ENCODE measurements at places on chromosomes 1 and 21.

- DNase-seq, result no peak
Observed at GRCh38 chr1:18710002-18710401, 79.4 kb downstream of the PAX7 start.

- no peak for DNase-seq
Observed at GRCh38 chr1:182875889-182876288, 36.7 kb downstream of the DHX9 start.

GRCh38 chr1:30986755-30987154 is 78.2 kb upstream of the SDC3 start:
- no peak for DNase-seq

- DNase-seq, result no peak
Observed at GRCh38 chr1:204704794-204705492, 19.4 kb upstream of the LRRN2 start.

DNA sequence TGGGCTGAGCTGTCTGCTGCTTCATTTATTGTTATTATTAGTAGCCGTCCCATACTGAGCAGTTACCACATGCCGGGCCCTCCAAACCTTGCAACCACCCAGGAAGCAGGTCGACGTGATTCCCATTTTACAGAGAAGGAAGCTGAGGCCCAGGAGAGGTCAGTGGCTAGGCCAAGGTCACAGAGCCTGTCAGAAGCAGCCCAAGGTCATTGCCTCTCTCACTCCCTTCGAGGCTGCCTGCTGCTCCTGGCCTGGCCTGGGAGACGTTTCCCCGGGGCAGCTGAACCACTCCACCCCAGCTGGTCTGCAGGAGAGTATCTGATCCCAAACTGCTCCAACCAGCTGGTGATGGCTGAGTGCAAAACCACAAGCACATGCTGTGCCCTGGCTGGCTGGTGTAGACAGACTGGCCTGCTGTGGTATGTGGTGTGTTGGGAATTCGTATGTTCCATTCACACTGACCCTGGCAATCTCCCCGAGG is 6.5 kb downstream of the PADI4 start:
- DNase-seq, result no peak

DNA sequence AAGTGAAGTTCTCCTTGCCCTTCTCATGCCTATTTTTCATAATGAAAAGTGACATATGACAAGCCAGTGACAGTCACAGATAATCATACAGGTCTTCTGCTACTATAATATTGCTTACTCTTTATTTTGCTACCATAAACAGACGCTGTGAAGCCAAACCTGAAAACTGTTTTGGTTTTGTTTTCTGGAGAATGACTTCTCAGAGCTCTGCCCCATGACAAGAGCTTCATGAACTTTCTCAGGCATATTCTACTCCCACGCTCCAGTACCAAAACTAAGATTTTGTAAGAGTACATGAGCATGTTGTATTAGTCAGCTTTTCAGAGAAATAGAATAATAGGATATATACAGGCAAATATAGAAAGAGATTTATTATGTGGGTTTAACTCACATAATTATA is 64.3 kb upstream of the VTCN1 start:
- no peak for DNase-seq

DNA sequence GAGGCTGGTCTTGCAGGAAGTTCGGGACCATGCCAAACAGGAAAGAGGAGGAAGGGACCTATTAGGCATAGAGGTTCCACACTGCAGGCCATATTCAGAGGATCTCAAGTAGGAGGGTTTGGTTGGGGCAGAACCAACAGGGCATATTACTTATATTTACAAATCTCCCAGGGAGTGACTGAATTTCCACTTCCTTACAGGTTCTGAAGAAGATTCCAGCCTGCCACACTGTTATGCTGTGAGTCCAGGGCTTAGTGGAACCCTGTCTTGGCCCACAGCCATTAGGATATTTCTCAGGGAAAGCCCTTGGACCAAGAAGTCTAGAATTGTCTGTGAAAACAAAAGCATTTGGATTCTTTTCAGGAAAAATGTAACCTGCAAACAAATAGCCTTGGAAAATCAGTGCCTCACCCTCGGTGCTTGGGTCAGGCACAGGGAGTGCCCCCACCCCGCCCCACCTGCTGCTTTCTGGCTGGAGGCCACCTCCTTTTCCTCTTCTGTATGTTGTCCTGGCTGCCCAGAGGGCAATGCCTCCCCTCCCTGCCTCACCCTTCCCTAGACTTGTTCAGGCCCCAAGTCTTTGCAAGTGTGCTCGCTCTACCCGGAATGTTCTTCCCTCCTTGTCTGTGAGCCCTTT is 41.0 kb upstream of the JUN start:
- no peak for DNase-seq

GRCh38 chr1:101166583-101167120 is 70.2 kb upstream of the S1PR1 start:
- no peak for DNase-seq

DNA sequence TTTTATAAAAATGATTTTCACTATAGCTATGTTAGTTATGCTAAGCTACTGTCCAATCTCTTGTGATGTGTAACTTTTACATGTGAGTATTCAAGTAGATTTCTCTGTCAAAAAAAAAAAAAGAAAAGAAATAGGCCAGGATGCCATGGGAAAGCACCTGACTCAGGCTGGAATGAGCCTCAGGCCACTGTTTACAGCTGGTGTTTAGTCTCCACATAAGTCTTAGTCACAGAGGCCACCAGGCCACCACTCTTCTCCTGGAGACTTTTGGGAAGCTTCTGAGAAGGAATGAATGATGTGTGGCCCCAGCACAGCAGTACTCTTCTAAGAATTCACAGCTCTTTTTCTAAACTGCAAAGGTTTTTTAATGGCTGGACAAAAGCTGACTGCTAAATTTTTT is 48.9 kb downstream of the CHML start:
- DNase-seq, result no peak

- no peak for DNase-seq
Observed at GRCh38 chr1:208309771-208310170, 65.6 kb upstream of the PLXNA2 start.

DNA sequence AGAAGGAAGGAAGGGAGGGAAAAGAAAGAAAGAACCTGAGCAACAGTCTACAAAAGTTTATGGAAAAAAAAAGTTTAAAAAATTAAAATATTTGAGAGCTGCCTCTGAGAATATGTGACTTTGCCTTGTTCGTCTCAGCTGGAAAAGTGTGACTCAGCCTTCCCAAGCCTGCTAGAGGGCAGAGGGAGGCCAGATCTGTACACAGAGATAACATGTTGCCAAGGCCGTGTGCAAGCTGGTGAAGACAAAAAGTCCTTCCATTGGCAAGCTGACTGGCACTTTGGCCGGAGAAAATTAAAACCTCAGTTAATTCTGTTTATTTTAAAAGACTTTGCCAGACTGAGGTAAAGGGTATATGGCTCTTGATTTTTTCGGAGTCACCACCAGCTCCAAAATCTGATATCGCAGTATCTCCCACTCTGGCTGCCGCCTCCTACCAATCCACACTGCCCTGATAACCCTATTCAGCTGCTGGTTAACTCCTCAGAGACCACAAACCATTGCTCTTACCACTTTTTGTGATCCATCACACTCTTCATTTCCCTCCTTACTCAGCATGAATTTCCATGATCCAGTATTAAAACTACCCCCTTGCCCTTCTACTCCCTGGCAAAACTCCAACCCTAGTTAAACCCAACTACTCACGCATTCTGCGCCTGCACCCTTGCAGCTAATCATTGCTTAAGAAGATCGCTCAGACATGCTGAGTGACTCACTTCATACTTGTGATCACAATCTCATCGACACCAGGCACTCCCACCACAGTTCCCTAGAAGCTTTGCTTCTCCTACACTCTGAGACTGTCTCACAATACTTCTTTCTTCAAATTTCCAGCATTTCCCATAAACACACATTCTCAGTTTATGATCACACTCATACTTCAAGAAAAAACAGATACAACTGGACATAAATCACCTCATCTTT is 5.7 kb upstream of the PPP1R15B start:
- DNase-seq, result peak; percentile 39

DNA sequence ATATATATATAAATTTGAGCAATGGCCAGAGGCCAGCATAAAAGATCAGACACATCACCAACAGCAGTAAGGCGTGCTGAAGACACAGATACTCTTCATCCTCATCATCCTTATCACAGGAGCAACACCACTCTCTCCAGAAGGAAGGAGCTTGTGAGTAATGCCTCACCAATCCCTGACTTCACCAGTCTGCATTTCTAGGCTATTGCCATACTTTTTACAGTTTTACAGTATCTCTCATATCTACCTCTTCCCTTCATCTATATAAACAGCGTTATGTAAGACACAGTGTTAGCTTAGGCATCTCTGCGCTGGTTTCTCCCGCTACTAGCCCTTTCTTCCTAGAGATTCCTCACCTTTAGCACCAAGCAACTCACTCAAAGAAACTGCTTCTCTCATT is 2.4 kb upstream of the ABL2 start:
- no peak for DNase-seq

DNA sequence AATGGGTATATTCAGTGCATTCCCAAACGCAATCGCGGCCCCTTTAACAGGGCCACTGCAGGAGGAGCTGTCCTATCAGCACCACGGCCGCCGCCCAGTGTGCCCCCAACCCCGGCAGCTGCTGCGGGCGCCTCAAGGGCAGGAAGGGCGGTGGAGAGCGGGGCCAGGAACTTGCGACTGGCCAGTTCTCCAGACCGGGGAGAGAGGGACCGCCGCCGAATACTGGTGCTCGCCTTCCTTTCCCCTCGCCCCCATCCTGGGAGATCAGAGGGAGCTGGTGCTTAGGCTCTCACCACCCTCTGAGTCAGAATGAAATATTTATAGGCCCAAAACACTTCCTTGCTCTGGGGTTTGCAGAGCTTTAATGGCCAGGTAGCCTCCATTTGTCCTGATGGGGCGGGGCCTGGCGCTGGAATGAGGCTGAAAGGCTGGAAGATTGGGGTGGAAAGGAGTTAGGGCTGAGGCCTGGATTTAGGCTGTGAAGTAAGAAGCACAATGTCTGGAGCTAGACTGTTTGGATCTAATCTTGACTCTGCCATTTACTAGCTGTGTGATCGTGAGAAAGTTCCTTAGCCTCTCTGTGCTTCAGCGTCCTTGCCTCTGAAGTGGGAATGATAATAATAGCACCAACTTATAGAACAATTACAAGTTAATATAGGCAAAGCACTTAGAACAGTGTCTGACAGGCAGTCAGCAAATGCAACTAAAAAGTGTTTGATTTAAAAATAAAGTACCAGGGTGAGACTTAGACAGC is 75.5 kb downstream of the NAV1 start:
- DNase-seq, result no peak

- DNase-seq, result no peak
Observed at GRCh38 chr1:230147253-230148125, 80.5 kb downstream of the GALNT2 start.

GRCh38 chr1:221992427-221992826 is 250.5 kb upstream of the DUSP10 start:
- DNase-seq, result no peak

DNA sequence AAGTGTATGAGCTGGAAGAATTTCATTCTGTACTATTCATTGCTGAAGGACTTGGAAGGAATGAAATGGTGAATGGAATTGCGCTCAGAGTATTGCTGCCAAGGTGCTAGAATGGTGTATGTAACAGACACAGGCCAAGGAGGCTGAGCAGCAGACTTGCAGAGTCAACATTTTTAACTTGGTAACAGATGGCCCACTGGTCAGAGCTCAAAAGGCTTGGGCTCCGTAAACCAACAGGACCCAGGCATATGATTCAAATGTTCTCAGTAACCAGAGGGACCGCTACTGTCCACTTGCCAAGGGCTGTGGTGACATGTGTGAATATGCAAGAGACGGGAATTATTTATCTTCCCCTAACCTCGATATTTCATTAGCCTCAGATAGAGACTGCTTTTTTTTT is 28.8 kb upstream of the PTGFRN start:
- no peak for DNase-seq

DNA sequence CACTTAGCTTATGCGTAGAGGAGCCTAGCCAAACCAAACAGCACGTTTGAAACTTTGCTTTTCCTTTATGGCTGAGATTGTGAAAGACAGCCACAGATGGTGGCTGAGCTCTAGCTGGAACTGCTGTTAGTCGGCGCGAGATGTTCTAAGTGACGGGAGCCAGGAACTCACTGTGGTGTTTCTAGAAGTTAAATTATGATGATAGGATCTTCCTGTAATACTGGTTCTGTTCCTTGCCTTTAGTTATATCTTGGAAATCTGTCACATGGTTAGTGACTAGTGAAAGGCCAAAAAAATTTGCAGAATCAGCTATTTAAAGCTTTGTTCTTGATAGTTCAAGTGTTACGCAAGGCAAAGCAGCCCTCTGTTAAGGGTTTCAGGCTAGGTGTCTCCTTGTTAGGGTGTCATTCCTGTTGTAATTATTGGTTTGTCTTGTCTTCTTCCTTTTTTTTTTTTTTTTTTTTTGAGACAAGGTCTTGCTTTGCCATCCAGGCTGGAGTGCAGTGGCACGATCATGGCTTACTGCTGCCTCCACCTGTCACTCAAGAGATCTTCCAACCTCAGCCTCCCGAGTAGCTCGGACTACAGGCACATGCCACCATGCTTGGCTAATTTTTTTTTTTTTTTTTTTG is 22.6 kb downstream of the AK4 start:
- no peak for DNase-seq

- DNase-seq, result no peak
Observed at GRCh38 chr1:39735731-39736130, 3.0 kb upstream of the PPIE start.

- no peak for DNase-seq
Observed at GRCh38 chr1:215640429-215641148, 73.5 kb downstream of the KCTD3 start.

DNA sequence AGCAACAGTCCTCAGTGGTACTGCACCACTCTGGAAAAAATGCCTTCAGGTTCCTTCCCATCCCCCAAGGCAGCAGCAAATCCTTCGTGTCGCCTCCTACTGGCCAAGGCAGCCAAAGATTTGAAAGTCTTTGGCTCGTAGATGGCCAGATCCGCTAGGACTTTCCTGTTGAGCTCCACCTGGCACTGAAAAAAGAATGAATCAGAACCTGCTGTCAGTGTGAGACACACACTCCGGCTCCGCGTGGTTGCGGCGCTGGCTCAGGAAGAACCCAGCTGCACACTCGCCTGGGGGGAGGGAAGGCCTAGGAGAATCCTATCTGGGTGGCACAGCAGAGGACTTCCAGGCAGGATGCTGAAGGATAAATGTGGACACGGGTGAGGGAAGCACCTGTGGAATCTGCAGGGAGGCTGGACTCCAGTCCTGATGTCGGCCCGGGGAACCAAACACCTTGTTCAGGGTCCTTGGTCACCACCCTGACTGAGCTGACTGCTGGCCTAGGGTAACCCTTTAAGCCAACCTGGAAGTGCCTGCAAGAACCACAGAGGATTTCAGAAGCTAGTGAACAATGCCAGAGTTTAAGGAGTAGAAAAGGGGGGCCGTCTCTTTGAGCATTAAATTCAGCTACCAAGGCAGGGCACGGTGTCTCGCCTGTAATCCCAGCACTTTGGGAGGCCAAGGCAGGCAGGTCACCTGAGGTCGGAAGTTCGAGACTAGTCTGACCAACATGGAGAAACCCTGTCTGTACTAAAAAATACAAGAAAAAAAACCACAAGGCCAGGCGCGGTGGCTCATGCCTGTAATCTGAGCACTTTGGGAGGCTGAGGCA is 3.2 kb upstream of the CCNL2 start:
- DNase-seq, result no peak

- no peak for DNase-seq
Observed at GRCh38 chr1:232473324-232473723, 156.6 kb downstream of the SIPA1L2 start.

- DNase-seq, result no peak
Observed at GRCh38 chr1:93078638-93078985, 471 bp upstream of the MTF2 start.

GRCh38 chr1:2229911-2230731 is 2.0 kb downstream of the SKI start:
- DNase-seq, result no peak

- DNase-seq, result no peak
Observed at GRCh38 chr1:107394301-107394700, 253.5 kb downstream of the NTNG1 start.

GRCh38 chr1:212214325-212214724 is 70.9 kb upstream of the PPP2R5A start:
- DNase-seq, result no peak

Measured in stimulated activated CD8-positive, alpha-beta memory T cell treated with anti-CD3 and anti-CD28 coated beads, Interleukin-15, amount 100 ng/mL, for 4 hours (primary cell).